Stimulated activated naive CD4-positive, alpha-beta T cell (primary cell): ENCODE measurements at places on chromosomes 1 and 21.

- no peak for DNase-seq
Observed at GRCh38 chr21:37509802-37510393, 143.3 kb downstream of the DYRK1A start.

GRCh38 chr1:202014915-202015661, 4.7 kb downstream of the ELF3 start:
- DNase-seq = no peak

- no peak for DNase-seq
Observed at GRCh38 chr1:89311757-89312156, 39.1 kb upstream of the GBP5 start.

GRCh38 chr1:93631626-93632365, 49.8 kb downstream of the BCAR3 start:
- DNase-seq = no peak

GRCh38 chr1:221873673-221874072, 131.8 kb upstream of the DUSP10 start:
- no peak for DNase-seq

DNA sequence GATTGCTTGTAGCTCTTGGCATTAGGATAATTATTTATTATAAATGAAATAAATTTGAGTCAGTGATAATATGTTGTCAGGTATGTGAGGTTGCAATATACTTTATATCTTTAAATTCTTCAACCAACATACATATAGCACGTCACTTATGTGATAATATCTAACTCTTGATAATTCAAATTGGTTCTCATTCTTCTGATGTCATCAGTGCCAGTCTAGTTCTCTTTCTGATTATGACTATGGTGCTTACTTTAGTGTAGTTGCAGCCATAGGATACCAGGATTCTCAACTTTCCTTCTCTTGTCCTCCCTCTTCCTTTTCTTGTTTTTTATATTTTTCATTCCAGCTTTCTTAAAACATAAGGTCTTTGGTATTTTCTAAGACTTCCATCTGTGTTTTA, 34.8 kb upstream of the ATP6V1G3 start:
- no peak for DNase-seq

DNA sequence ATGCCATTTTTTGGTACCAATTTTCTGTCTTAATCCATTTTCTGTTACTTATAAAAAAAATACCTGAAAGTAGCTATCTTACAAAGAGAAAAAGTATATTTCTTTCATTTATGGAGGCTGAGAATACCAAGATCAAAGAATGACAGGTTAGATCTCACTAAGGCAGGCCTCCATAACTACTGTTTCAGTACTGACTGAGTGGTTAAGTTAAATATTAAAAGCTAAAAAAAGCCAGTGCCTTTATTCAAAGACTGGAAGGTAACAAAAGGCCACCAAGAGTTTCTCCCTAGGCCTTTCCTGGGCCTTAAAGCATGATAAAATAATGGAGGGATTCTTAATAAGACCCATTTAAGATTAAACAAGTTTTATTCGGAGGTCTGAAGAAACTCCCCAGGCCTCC, 687.7 kb upstream of the ADGRL4 start:
- DNase-seq = no peak

- DNase-seq = peak; percentile 43
Observed at GRCh38 chr1:172895050-172895460, 155.7 kb downstream of the TNFSF18 start.

- DNase-seq = no peak
Observed at GRCh38 chr21:43015906-43016540, 41.7 kb downstream of the PKNOX1 start.

- DNase-seq = no peak
Observed at GRCh38 chr1:53070621-53071020, 8.6 kb downstream of the PODN start.

GRCh38 chr21:27275294-27275927, 308.5 kb upstream of the ADAMTS5 start:
- no peak for DNase-seq

GRCh38 chr1:85465786-85466134, 801 bp upstream of the DDAH1 start:
- DNase-seq = no peak
